ENCODE measurements at places on chromosomes 7 and 10.

GRCh38 chr10:125797994-125798662 lies 22.5 kb upstream of the MMP21 start:
- DNase-seq = no peak

DNA sequence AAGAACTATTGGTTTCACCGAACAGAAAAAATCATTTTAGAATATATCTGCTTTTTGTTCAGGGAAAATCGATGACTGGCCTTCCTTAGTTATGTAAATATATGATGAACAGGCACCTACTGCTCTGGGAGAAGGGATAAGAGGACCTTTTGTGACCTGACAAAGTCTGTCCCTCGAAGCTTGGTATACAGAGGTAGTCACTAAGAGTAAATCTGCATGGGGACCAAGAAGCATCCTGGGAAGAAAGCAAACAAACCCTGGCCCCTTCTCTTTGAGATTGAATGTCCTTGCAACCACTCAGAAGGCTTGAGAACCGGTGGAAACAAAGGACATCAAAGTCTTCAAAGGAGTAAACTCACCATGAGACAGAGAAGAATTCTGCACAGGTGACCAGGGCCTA lies 52.3 kb downstream of the SKIDA1 start:
- DNase-seq = no peak

GRCh38 chr10:125768219-125768855 lies 7.3 kb downstream of the MMP21 start:
- peak; percentile 40 for DNase-seq

- DNase-seq = no peak
Measured at GRCh38 chr7:69638674-69639073, 40.4 kb downstream of the AUTS2 start.

DNA sequence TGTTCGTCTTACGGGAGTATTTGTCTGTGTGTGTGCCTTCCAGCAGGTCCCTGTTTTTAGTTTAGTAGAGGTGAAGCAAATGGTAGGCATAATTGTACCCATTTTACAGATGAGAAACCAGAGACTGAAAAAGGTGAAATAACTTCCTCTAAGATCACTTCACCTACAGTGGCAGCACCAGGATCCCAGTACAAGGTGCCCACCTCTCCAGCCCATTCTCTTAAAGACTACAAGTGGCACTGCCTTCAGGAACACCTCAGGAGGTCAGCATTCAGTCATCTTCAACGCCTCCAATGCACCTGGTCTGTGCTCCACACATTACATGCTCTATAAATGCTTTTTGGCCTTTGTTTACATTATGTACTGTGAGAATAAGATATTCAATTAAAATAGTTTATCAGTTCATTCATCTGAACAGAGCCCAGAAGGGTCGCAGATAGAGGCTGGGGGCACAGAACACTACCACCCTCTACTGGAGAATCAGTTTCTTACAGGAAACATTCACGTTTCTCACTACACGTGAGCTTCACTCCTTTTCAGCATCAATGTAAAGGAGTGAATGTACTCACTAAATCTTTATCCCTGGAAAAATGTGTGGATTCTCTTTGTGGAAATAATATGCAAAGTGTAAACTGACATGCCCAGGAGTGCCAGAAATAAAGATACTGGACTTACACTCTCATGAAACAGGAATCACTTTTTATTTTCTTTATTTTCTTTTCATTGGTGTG lies 45.5 kb upstream of the ABLIM1 start:
- DNase-seq = peak; percentile 13

- peak; percentile 63 for DNase-seq
Measured at GRCh38 chr10:97640868-97641811, 669 bp downstream of the PI4K2A start.

- DNase-seq = no peak
Measured at GRCh38 chr7:17407229-17407628, 108.8 kb downstream of the AHR start.

DNA sequence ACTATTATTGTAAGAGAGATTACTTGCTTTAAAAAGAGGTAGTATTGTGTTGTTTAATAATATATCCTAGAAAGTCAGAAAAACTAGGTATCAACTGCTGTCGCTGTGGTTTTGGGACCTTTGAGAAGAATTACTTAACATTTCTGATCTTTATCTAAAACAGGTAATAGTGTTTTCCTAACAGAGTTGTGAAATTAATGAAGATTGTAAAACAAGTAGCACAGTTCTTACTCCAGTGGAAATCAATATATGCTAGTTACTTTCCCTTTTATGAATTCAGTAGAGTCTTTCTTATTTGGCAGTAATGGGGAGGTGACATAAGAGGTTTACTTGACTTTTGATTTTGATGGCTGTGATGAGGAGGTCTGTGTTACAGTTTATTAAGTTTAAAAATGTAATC lies 58.1 kb downstream of the KIF20B start:
- no peak for DNase-seq

- DNase-seq = peak; percentile 92
Measured at GRCh38 chr10:125006921-125007426, 65.1 kb downstream of the ZRANB1 start.

GRCh38 chr7:27346531-27347275 lies 104.1 kb downstream of the EVX1 start:
- DNase-seq = peak; percentile 77

DNA sequence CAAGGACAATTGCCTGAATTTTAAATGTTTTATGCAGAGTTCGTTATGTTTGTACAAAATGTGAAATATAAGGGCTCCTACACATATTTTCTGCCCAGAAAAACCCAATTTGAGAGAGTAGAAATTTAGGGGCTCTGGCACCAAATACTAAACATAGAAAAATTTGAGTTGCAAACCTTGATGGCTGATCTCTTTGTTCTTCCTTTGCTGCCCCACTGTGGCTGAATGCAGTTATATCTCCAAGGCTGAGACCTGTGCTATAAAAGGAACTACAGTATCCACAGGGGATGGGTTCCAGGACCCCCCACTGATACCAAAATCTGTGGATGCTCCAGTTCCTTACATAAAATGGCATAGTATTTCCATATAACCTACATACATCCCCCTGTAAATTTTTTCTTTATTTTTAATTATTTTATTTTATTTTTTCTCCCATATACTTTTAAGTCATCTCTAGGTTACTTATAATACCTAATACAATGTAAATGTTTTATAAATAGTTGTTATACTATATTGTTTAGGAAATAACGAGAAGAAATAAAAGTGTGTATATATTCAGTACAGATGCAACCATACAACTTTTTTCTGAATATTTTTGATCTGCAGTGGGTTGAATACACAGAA lies 22.5 kb downstream of the CFAP43 start:
- peak; percentile 37 for DNase-seq

DNA sequence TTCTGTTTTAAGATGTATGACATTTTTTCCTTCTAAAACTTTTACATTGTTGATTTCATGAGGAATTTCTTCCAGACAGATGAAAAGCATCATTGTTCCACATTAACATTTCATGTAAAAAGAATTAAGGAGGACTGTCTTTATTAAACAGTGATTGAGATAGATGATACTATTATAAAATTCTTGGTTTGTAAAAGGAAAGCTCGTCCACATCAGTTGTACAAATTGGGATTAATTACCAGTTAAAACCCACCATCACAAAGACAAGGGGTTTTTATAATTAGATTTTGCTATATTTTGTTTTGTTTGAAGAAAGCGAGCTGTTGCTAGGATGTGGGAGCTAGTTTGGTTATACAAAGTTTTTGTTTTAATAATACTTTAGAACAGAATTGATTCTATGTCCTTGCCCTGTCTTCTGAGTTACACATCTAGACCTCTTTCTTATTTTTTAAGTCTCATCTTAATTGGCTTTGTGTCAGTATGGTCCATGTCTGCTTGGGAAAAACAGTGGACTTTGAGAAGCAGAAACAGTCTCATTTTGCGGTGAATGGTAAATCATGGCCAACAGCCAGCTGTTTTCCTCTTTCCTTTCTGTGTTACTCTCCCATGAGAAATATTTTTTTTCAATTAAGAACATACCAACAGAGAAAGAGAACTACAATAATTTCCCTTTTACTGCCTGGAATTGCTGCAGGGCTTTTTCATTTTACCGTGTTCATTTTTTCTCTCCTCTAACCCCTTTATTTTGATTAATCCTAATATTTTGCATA lies 3.2 kb downstream of the TES start:
- peak; percentile 88 for DNase-seq

DNA sequence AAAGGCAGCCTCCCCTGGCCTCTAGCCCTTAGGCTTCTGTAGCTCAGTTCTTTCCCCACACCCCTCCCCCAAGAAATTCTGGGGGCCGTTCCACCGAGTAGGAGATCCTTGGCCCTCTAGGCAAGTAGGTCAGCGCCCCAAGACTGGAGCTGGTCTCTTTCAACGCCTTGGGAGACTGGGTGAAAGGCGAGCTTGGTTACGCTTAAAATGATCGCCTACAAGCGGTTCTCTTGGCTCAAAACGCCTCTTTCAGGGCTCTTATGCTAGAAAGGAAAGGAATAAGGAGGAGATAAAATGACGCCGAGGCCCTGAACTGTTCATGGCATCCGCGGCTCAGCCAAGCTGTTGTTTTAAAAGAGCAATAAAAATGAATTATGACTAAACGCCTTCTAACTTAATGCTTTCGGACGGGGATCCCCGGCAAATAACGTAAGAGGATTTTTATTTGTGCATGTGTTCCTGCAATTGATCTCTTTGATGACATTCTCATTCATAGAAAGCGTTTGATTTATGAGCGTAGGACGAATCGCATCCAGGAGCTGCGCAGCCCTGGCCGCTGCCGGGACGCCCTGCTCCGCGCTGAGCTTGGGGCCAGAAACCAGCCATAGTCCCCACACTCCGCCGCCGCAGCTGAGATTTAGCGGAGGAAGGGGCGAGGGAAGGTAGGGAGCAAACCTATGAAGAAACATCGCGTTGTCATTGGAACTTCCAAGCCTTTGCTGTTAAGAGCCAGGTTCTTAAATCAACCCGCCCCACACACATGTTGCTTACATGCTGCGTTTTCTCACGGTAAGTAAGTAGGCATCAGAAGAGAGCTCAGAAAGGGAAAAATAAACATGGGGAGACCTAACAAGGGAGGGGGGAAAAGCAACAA lies 3.0 kb upstream of the HOXA1 start:
- peak; percentile 66 for DNase-seq

- DNase-seq = no peak
Measured at GRCh38 chr7:26532471-26532870, 240.8 kb downstream of the SNX10 start.

GRCh38 chr10:133196221-133196915 lies 33.6 kb upstream of the UTF1 start:
- DNase-seq = no peak

- DNase-seq = peak; percentile 46
Measured at GRCh38 chr7:42843205-42843800, 68.6 kb downstream of the C7orf25 start.

GRCh38 chr10:131886237-131886636 lies 14.6 kb upstream of the PPP2R2D start:
- DNase-seq = no peak

- DNase-seq = peak; percentile 88
Measured at GRCh38 chr10:21424459-21424861, 101.0 kb downstream of the SKIDA1 start.

- no peak for DNase-seq
Measured at GRCh38 chr10:8618834-8619233, 564.3 kb downstream of the GATA3 start.

GRCh38 chr7:79407351-79407750 lies 46.1 kb downstream of the MAGI2 start:
- no peak for DNase-seq

DNA sequence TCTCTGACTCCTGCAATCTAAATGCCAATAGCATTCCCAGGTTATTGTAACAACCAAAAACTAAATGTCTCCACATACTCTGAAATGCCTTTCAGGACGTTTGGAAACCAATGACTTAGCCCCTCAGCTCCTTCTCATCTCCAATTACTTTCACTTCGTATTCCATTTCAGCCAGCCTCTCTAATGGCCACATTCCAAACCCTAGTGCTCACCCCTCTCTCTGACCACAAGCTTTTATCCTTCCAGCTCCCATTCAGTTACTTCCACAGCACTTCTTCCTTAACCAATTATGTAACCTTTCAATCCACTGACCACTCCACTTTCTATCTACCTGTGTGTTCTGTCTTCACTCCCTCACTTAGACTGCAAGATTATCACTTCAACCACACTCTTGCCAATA lies 4.3 kb downstream of the NOC3L start:
- DNase-seq = peak; percentile 91

- DNase-seq = no peak
Measured at GRCh38 chr7:101861218-101861775, 43.9 kb downstream of the CUX1 start.

DNA sequence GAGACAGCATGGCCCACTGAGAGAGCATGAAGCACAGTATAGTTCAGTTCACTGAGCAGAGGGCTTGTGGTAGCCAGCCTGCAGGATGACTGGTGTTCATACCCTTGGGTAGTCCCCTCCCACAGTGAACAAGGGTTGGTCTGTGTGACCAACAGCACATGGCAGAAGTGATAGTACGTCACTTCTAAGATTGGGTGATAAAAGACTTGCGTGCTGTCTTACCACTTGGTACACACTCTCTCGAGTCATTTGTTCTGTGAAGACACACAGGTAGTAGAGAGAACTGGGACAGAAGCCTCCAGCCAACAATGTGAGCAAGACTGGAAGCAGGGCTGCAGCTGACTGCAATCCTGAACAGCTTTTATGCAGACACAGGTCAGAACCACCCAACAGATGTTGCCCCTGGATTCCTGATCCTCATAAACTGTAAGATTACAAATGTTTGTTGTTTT lies 14.6 kb downstream of the EPC1 start:
- DNase-seq = no peak

DNA sequence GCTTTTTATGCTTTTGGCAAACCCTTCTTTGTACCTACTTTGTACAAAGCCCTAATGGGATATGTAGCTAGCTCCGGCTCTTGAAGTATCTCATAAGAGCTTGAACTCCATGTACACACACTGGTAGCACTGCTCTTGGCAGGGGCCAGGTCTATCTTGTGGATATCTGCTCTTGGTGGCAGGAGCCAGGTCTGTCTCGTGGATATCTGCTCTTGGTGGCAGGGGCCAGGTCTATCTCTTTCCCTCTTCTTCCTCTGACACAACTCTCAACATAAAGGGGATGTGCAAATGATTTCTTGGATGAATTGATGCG lies 91.9 kb downstream of the WNT2 start:
- no peak for DNase-seq

DNA sequence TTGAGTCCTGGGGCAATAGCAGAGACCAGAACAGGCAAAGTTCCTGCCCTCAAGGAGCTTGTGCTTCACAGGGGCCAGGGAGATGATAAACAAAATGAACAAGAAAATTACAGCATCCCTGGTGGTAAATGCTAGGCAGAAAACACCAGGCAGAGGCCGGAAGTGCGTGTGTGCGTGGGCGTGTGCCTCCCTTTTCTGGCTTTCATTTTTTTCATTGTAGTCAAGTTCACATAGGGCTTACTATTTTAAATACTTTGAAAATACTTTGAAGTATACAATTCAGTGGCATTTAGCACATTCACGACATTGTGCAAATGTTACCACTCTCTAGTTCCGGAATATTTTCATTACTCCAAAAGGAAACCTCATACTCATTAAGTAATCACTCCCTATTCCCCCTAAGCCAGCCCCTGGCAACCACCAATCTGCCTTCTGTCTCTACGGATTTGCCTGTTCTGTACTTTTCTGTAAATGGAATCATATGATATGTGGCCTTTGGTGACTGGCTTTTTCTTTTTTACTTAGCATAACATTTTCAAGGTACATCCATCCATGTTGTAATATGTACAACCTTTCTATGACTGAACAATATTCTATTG lies 88.1 kb upstream of the PDCD4 start:
- peak; percentile 12 for DNase-seq

- no peak for DNase-seq
Measured at GRCh38 chr7:150668472-150668911, 17.0 kb upstream of the GIMAP2 start.
